ENCODE measurements at places on chromosomes 6 and 20. TPM values are rescaled to one million over a fixed set of nuclear protein-coding genes. Genes with fewer than 3 reads are reported as not detected.

MEI4 gene
- not detected for total RNA-seq

NUP43 gene
- total RNA-seq = 31.4 TPM

SLC16A10 gene
- total RNA-seq = 1.9 TPM

EZR gene
- 176 TPM for total RNA-seq

AP5S1 gene
- 17.9 TPM for total RNA-seq

KIF25 gene
- not detected for total RNA-seq
